ENCODE measurements at places on chromosomes 2 and 18.

DNA sequence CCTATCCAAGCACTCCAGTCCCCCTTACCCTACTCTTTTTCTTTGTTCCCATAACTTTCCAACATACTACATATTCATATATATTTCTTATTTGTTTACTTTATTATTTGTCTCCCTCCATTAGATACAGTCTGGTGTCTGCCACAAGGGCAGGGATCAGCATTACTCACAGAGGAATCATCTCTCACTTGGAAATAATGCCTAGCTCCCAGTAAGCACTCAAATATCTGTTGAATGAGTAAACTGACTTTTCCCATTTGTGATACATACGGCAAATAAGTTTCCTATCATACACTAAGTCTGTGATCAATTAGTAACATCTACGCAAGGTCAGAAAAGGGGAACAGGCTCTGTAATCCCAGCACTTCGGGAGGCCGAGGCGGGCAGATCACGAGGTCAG, 18.7 kb downstream of the C1D start:
- DNase-seq, result no peak

- no peak for DNase-seq
These were observed 963 bp downstream of the ERFE start for GRCh38 chr2:238159661-238160205.

GRCh38 chr2:137165968-137166367, 400.6 kb downstream of the THSD7B start:
- no peak for DNase-seq

DNA sequence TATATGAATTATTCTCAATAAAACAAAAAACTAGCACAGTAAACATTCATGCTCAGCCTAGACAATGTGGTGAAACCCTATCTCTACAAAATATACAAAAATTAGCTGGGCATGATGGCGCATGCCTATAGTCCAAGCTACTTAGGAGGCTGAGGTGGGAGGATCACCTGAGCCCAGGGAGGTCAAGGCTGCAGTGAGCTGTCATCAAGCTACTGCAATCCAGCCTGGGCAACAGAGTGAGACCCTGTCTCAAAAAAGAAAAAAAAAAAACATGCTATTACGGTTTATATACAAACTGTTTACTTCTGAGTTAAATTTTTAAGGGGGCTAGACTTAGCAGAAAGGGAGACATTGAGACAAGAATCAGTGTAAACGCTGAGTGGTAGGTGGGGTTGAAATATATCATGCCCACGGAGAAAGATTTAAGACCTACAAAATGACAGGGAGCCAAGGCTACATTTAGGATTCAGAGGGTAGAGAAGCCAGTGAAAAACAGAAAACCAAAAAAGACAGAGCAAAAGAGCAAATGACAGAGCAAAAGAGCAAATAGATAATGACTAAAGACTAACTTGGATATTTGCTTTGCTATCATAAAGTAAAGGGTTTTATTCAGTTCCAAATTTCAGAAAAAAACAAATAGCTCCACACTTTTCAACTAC, 7.5 kb downstream of the TTC32 start:
- no peak for DNase-seq

GRCh38 chr2:220002699-220003098, 375.3 kb downstream of the SLC4A3 start:
- no peak for DNase-seq

DNA sequence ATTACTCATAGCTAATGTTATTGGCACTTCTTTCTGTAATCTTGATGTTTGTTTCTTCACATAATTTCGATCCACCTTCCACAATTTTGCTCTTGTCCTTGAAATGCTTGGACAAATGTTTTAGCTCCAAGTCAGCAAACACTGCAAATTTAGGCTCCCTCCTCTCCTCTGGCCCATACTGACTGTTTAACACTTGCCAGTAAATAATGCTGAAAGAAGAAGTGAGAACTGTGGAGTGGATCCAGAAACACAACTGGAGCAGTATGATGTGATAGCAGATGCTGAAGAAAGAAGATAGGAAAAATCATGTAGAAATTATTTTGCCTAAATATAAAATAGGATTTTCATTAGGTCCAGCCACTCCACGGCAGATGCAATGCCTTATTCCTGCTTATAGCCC, 415.0 kb upstream of the GYPC start:
- no peak for DNase-seq

DNA sequence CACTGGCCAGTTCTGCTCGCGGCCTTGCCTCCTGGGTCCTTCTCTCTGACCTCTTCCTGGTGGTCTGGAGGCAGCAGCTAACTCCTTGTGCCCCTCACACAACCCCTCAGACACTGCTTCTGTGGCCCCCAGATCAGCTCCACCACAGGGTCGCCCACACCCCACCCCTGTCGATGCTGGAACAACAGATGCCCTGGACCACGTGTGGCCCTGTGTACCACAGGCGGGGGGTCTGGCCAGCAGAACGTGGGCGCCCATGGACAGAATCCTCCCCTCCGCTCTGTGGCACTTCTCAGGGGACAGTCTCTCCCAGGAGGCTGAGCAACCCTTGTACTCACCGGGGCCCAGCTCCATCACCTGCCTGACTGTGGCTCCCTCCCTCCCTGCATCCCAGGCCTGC, 245.6 kb downstream of the NDUFA10 start:
- no peak for DNase-seq

GRCh38 chr2:120320318-120320851, 25.6 kb upstream of the INHBB start:
- no peak for DNase-seq

DNA sequence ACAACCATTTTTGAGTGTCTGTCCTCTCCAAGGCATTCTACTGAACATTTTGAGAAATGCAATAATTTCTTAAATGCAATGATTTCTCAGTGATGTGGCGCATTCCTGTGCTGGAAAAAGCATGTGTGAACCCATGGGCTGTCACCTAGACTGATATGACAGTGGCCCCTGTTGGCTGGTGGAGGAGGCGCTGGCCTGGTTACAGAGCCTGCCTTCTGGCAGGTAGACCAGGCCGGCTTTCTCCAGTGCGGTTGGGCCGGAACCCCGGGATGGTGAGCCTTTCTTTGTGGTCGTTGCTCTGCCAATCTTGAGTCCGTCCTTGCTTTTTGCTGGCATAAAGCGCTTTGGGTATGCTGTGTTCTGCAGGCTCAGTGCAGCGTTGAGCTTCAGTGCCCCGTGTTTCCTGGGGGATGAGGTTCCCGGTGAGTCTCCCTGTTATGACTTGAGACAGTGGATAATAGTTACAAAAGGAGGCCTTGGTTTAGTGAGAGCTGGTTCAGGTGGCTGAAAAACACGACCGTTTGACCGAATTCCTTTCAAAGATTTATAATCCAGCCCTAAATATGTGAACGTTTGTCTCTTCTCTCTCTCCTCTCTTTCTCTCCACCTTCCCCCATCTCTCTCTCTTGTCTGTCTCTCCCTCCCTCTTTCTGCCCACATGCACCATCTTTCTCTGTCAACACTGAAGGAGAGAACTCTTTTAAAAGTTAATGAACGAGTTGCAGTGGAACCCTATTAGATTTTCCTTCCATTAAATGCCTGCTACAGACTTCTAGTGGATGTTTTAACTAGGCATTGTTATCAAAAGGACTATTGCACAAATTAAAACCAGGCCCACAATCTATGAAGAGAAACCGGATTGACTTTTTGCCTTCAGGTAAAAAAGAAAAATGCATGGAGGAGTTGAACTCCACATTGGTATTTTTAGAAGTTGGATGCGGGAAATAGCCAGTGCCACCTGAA, 34.0 kb downstream of the TSHZ1 start:
- DNase-seq, result no peak

- DNase-seq, result no peak
These were observed 150.0 kb downstream of the NEDD4L start for GRCh38 chr18:58194028-58194427.

DNA sequence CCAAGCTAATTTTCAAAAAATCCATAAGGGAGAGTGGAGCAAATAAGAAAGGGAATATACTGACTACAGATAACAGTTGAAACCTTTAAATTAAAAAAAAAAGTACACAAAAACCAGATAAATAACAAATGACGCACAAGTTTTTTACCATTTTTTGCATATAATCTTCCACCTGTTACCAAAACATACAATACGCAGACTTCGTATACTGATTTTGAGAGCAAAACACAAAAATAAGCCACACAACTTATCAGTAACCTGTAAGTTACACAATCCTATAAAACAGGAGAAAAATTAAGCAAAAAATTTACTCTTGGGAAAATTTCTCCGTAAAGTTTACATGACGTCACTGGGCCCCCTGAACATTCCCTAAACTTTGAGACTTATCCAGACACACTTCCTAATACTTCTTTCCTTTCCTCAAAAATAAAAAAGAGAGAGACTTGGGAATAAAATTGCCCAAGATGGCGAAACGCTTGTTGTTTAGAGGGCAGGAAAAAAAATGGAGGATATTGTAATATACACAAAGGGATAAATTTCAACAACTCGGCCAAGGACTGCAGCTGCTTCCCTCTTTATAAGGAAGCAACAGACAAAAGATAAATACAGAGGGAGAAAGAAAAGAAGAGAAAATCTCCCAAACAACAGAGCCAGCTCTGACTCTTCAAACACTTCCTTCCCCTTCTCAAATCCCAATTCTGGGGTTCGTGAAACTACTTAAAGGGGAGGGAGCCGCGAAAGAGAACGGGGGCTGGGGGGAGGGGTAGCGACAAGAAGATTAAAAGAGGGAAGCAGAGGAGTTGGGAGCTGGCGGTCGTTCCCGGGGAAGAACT, 1.6 kb downstream of the BAZ2B start:
- DNase-seq, result no peak

DNA sequence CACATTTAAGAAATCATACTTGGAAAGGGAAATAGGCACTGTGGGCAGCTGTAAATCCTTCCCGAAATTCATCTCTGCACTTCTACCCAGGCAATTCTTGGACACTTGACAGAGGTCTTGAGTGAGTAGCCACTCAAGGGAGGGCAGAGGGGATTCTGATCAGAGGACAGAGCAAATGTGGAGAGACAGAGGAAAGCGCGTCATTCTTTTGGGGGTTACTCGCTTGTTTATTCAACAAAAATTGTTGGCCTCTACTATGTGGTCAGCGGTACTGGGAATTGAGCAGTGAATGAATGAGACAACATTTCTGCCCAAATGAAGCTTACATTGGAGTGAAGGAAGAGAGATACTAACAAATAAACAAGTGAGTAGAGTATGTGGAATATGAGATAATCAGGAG, 41.4 kb upstream of the YES1 start:
- DNase-seq, result no peak

DNA sequence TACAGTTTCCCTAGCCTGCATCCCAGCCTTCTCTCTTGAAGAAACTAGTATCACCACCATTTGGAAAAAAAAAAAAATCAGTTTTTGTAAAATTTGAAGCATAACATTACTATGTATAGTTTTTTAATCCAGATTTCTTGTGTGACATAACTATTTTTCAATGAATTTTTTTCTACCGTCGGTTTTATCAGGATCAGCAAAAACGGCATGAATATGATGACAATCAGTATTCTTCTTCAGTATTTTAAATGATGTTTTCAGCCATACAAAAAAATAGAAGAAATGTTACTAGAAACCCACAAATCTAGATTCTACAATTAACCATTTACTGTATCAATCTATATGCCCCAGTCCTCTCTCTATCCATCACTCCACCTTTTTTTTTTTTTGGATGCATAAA, 103.9 kb downstream of the MGAT5 start:
- DNase-seq, result no peak

DNA sequence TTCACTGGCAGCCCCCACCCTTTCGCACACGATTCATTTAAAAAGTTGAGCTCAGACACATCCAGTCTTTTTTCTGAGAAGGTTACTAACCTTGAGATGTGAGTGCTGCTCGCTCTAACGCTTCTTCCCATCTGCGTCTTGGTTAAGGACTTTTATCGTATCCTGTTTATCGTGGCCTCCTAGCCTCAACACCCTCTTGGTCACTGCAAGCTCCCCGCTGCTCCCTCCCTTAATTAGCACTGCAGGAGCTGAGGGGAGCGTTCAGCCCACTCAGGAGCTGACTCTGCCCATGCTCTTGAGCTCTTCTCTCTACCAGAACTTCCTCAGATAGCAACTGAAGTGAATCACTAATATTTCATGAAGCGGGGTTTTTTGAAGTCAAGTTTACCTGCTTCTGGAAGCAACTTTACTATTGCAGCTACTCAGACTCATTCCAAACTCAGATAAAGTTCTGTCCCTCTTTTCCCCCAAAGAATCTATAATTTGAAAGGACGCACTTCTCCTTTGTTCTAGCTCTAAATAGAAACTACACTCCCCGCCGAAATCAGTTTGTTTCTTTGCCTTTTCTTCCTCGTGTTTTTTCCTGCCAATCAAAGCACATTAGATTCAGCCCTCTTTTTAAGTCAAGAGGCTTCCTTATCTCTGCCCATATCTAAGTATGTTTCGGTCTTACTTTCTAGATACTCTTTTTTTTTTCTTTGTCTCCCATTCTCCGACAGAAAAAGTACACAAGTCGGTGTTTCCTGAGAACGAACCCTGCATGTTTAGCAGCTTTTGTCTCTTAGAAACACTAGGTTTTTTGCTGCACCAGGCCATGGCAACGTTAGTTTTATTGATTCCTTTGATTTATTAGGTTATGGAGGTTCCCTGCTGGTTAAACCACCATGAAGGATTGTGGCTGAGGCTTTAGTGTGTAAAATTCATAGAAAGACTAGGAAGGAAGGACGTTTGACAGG, 9.3 kb upstream of the CD226 start:
- DNase-seq, result no peak

GRCh38 chr2:240599141-240599583, 12.6 kb downstream of the CAPN10 start:
- no peak for DNase-seq

DNA sequence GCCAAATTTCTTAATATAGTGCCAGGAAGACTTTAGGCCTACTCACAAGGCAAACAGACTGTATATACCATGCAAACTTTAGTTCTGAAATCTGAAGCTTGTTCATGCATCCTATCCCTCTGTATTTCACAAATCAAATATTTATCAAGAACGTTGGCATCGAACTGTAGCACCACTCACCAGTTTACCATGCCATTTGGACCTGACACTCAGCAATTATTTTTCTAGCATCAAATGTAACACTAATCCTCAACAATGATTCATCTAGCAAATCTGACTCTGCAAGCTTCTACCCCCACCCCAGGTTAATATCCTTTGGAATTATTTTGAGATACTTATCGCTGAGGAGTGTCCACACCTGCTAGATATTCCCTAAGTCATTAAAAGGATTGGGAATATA, 1506.6 kb downstream of the LRP1B start:
- DNase-seq, result no peak

DNA sequence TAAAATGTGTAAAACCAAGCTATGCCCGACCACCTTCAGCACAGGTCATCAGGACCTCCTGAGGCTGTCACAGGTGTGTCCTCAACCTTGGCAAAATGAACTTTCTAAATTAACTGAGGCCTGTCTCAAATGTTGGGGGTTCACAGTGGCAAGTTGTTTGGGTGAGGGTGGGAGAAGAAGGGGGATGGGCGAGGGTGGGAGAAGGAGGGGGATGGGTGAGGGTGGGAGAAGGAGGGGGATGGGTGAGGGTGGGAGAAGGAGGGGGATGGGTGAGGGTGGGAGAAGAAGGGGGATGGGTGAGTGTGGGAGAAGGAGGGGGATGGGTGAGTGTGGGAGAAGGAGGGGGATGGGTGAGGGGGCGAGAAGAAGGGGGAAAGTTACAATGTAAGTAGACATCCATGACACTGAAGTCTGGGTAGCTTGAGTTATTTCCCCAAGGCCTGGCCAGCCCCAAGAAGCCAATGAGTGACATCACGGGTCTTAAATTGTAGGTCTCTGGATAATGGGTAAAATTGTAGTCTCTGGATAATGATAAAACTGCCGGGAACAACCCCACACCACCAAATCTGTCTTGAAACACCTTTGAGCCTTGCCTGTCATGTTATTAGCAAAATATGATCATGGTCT, 56.3 kb downstream of the TIMM21 start:
- DNase-seq, result no peak

GRCh38 chr2:56380861-56381260, 197.1 kb downstream of the CCDC85A start:
- DNase-seq, result no peak

- DNase-seq, result no peak
These were observed 18.6 kb downstream of the ST6GAL2 start for GRCh38 chr2:106867196-106867953.
